ENCODE measurements at places on chromosomes 3 and 15.

DNA sequence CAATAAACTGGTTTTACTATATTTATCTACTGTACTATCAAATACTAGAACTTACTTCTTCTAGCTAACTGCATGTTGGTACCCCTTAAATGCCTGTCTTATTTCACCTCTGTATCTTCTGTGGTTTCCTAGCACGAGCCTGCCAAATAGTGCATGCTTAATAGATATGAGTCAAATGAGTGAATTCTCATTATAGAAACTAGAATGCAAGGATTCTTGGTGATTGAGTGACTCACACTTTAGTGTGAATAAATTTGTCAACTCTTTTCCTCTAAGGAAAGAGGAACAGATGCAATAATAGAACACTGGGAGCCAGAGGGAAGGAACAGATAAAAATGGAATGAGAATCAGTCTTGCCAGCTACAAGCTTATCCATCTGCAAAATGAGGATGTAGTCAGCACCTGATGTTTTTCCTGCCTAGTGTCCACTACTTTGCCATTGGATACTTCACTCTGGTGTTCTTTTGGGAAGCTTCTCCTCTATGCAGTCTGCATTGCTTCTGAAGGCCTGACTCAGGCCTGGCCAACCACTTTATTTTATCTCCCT lies 189.1 kb upstream of the CADPS start:
- DNase-seq: no peak

DNA sequence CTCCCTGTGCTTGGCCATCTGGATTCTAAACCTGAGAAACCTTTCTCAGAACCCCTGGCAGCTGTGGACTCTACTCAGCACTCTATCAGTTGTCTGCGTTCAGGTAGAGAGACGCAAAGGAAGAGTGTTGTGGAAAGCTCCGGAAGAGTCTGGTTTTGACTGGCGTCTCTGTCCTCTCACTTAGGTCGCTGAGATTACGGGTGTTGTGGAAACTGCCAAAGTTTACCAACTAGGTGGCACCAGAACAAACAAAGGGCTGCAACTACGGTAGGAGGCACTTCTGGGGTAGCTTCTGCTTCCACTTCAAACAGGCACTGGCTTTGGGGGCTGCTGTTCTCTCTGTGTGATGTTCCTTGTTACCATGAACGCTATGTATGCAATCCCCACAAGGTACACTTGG lies 19.2 kb upstream of the ITPKA start:
- no peak for DNase-seq

- DNase-seq: peak; percentile 17
Observed at GRCh38 chr3:32428092-32429068, 36.7 kb downstream of the CMTM7 start.

DNA sequence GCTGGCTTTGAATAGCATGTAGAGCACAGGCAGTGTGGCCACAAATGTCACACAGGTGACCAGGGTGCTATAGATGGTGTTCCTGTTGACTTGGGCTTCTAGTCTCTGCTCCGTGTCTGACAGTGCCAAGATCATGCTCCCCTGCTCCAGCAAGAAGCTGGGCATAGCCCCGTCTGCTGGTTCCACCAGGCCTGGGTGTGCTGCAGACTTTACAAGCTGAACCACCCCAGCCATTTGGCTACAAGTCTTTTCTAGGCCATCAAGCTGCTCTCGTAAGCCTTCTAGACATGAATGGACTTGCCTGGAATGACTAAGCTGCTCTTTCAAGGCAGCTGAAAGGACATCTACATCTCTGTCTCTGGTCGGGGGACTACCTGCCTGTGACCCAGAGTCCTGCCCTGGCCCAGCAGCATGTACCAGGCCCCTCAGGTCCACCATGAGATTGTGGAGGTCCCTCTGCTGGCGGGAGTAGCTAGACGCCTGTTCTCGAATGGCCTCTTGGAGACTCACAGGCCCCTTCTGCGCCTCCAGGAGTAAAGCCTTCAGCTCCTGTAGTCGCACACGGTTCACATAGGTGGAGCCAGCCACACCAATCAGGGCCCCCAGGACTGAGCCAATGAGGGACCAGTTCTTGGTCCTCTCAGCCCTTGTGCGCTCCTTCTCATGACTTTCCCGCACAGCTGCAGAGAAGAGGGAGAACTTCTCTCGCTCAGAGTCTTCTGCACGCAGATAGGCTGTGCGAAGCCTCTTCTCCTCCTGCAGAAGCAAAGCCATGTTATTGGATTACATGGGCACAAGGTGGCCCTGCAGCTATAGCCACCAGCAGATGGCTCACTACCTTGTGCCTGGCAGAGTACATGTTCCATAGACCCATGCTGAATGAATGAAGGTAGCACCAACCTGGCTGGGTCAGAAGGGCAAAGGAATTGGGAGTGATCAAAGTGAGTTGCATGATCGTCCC lies 2.8 kb upstream of the PLXNB1 start:
- DNase-seq: peak; percentile 53

DNA sequence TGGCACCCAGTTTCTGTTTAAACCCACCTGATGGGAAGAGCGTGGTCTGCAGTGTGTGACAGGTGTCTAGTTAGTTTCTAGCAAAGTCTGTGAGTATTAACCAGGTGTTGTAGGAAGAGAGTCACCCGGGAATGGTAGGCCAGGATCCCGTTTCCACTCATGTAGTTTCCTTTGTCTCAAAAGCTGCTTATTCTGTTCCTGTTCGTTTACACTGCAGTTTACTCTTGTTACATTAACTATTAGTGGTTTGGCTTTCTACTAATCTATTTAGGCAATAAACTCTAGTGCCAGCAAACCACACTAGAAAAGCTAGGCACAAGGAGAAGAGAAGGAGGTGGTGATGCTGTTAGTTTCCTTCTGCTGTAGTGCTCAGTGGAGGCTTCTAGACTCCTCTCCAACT lies 32.7 kb downstream of the WDR76 start:
- DNase-seq: no peak

DNA sequence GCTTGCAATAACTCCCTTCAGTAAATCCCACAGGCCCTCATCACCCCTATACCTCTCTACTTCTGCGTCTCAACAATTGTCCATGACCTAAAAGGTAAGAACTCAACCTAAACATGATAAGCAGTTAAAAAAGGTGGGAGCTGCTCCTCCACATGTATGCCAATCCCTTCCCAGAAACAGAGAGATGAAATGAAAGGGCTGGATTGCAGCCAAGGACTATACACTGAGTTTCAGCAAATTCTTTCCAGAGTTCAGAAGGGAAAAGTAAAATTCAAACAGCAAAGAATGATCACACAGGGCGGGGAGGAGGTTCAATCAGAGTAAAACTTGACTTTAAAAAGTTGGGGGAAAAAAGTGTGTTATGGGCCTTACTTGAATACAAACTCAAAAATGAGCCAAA lies 27.5 kb downstream of the PLOD2 start:
- DNase-seq: no peak

DNA sequence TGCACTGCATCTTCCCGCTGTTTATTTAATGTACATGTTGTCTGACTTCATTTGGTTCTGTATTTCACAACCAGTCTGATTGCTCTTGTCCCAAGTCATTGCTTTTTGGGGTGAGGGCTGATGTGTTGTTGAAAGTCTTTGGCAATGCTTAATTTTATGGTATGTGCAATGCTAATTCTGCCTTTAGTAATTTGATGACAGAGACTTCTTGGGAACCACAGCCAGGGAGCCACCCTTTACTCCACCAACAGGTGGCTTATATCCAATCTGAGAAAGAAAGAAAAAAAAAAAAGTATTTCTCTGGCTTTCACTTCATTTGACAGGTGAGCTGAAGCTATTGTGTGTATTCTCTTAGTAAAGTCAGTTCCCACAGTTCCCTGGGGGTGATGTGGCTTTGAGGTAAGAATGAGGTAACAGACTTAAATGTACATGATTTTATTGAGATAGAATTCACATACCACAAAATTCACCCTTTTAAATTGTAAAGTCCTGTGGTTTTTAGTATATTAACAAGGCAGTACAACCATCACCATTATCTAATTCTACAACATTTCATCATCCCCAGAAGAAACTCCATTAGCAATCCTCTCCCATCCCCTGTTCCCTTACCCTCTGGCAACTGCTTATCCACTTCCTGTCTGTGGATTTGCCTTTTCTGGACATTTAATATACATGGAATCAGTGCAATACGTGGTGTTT lies 97.3 kb downstream of the SLCO3A1 start:
- DNase-seq: no peak

GRCh38 chr15:54345301-54345700 lies 367.1 kb downstream of the UNC13C start:
- no peak for DNase-seq

DNA sequence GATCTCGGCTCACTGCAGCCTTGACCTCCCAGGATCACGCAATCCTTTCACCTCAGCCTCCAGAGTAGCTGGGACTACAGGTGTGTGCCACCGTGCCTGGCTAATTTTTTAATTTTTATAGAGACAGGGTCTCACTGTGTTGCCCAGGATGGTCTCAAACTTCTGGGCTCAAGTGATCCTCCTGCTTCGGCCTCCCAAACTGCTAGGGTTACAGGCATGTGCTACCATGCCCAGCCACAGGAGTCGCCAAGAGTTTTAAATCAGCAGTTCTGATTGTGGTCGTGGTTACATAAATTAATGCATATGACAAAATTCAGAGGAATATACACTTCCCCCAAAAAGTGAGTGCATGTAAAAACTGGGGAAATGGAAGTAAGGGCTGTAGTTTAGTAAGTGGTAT lies 32.9 kb downstream of the MEGF11 start:
- DNase-seq: peak; percentile 67

GRCh38 chr3:46397111-46397510 lies 9.8 kb downstream of the CCR5AS start:
- no peak for DNase-seq

DNA sequence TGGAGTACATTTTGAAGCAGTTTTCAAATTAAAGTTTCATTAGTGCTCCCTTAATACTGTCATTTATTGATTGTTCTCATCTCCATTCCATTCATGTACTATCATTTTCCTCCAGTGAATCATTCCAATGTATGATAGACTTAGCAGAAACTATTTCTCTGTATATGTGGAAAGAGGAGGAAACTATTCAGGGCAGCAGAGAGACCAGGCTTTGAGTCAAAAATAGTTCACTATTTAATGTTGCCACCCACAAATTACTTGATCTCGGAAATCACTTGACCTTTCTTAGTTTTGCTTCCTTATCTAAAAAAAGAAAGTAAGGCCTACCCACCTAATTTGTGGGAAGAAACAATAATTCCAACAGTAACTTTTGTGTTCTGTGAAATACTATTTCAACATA lies 610.5 kb upstream of the ZNF385D start:
- DNase-seq: no peak

DNA sequence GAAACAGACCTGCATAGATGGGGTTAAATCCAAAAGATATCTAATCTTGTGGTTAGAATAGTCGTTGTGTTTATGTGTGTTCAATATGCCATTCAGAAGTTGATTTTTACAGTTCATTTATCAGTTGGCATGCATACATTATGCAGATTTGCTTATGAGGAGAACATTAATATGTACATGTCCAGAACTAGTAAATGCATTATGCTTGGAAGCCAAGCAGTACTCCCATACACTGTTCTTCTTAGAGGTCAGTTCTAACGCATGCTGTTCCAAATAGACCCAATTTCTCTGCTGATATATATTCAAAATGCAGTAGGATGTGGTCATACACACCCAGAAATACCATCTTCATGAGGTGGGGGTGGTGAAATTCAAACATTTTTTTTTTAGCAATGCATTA lies 956 bp downstream of the FGF12 start:
- DNase-seq: no peak

GRCh38 chr3:89787485-89787884 lies 680.1 kb downstream of the EPHA3 start:
- no peak for DNase-seq

GRCh38 chr3:145604851-145605250 lies 556.1 kb downstream of the PLOD2 start:
- DNase-seq: no peak

DNA sequence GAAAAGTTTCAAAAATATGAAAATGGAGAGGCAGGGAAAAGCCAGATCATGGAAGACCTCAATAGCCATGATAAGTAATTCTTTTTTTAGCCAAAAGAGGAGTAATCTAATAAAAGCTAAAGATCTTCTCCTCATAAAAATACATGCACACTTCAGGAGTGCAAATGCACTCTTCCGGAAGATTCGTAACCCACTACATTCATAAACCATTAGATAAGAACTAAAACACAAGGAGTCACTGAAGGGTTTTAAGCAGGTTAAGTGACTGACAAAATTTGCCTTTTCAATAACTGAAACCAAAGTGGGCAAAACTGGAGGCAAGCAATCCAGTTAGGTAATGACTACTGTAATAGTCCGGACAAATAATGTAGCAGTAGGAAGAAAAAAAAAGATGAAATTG lies 46.0 kb downstream of the UBE3A start:
- DNase-seq: no peak

DNA sequence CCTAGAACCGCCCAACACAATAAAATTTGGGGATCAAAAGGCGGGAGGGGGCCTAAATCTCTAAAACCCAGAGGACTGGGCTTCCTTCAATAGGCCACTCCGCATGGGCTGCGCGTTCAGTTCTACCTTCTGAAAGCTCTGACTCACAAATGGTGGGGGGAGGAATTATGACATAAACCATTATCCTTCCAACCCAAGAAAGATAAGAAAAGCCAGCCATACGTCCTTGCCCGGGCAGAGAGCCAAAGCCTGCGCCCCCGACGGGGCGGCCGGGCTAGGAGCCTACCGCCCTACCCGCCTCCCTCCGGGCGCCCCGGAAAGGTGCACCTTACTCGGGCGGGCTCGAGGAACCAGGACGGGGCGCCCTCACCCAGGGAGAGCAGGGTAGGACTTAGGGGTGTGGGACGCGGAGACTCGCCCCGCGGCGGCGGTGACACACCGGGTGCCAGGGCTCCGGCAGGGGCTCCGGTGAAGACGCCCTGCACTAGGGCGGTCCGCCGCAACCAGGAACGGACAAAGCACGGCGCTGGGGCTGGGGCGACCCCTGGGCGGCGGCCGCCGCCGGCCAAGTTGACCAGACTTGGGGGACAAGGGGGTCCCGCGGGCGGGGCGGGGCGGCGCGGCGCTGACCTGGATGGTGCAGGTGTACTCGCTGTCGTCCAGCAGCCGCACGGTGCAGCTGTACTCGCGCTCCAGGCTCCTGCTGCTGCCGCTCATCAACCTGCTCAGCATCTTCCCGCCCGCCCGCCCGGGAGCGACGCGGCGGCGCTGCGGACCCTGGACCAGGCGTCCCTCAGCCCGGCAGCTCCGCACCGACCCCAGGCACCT lies 534 bp downstream of the FRMD5 start:
- peak; percentile 68 for DNase-seq

GRCh38 chr3:193894121-193894863 lies 241.7 kb upstream of the HES1 start:
- no peak for DNase-seq

DNA sequence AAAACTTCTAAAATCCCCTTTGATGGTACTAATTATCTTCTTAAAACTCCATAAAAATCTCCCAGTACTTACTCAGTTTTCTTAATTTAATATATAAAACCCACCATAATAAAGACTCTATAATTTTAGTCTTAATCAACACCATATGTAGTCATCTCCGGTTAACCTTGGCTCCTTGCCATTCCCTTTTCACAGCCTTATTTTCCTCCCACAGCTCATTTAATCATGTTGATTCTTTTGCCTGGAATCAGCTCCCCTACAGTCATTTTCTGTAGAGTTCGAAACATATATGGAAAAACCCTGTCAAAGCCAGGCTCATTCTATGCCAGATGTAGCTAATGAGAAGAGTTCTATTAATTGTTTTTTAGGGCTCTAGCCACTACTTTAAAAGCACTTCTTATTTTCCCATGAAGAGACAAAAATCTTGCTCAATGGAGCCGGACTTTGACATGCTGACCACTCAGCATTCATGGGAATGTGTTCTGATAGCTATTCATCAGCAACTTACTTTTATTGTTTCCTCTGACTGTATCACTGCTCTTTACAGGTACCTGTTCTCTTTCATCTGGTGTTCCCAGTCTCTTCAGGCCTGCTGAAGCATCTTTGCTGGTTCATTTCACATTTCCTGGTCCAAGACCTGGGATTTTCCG lies 573.4 kb downstream of the NAALADL2 start:
- no peak for DNase-seq

All from common myeloid progenitor, CD34-positive (primary cell).